ENCODE measurements at places on chromosomes 1 and 21.

DNA sequence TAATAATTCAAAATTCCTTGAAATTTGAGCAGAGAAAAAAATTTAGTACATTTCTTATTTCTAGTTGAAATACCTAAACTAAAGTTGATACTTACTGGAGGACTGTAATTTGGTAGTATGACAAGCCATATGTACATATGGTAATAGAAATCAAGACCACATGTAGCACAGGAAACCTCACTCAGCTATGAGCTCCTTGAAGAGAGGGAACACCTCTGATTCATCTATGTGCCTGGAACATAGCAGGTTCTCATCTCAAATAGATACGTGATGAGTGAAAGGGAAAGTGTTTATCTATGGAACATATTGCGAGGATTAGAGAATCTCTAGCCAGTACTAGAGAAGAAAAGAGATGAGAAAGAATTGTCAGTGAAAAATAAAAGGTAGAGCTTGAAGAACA is 47.9 kb upstream of the GNG4 start:
- DNase-seq = no peak

DNA sequence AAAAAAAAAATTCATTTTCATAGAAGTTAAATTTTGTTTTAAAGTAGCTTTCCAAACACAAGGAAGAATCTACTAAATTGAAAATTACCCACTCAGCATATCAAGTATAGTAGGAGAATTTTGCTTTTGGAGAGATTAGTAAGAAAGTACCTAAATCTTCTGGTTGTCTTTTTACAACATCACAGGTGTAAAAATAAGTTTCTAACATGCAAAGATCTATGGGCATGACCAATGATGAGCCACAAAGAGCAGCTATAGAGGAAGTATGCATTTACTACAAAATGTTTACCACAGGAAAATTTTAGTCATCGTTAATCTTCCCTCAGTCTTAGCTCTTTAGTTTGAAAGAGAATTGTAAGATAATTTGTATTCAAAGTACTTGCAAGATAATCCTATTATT is 28.1 kb downstream of the ANGPTL3 start:
- no peak for DNase-seq

GRCh38 chr1:56481140-56481694 is 98.1 kb downstream of the PLPP3 start:
- DNase-seq = no peak

GRCh38 chr1:103162360-103162759 is 54.0 kb upstream of the COL11A1 start:
- no peak for DNase-seq

DNA sequence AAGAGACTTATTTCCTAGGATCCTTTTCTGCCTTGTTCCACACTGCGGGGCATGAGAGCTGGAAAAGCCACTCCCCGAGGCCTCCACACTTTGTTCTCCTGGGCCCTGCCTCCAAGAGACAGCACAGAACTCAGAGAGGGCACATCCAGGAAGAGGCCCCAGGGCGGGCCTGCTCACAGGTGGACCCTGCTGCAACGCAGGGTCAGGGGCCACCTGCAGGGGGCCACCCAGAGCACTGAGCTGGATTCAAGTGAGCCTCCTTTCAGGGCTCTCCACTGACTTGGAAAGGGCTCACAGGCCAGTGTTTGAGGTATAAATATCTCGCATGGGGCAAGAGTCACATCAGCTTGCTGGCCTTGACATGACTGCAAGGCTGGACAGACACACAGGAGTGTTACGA is 4.8 kb downstream of the RGS16 start:
- DNase-seq = no peak

GRCh38 chr1:36572142-36572715 is 89.5 kb upstream of the CSF3R start:
- no peak for DNase-seq

GRCh38 chr1:17101261-17101660 is 18.0 kb downstream of the PADI2 start:
- no peak for DNase-seq

GRCh38 chr1:234231893-234232276 is 141.4 kb upstream of the COA6 start:
- DNase-seq = no peak

GRCh38 chr1:27961646-27962221 is 2.0 kb downstream of the XKR8 start:
- no peak for DNase-seq

- DNase-seq = no peak
Measured at GRCh38 chr1:46211051-46211450, 7.9 kb downstream of the LURAP1 start.

DNA sequence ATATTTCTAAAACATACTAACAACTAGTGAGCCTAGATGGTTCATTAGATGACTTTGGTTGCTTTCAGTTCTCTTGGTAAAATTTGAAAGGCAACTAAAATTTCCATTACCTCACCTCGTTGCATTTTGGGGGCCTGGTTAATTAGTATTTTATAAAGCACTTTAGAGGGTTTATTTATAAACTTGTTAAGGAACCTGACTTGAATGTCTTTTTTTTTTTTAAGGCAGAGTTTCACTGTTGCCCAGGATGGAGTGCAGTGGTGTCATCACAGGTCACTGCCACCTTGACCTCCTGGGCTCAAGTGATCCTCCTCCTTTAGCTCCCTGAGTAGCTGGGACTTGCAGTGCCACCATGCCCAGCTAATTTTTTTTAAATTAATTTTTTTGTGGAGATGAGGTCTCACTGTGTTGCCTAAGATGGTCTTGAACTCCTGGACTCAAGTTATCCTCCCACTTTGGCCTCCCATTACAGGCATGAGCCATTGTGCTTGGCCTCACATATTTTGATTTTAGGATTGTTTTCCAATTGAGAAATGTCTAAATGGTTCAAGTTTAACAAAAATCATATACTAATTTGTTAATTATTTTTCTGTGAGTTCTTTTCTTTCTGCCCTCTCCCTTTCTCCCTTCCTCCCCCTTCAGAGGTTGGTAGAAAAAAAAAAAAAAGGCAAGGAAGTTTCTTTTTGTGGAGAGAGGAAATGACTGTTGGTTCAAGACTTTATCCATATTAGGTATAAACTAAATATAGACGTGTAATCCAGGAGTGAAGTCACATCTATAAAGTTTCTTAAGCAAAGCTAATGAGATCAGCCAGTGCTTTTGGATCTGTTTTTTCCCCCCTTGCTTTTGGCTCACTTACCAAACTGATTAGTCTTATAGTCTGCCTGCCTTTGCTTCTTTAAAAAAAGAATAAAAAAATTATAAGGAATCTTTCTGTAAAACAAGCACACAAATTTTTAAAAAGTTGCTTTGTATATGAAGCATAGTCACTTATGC is 24.7 kb downstream of the CLIC4 start:
- no peak for DNase-seq

DNA sequence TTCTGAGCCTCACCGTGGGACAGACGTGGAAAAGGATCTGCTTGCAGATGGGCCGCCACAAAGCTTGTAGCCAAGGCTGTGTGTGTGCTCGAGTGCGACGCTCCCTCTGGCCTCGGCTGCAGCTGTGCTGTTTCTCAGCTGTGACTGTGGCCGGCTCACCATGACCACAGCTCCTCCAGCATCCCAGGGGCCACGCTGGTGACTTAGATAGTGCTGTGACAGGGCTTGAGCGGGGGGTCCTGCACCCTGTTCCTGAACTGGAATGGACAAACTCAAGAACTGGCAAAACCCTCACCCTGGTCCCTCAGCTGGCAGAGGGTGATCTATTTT is 17.4 kb upstream of the ACTRT2 start:
- DNase-seq = no peak

GRCh38 chr1:150094734-150095265 is 27.2 kb downstream of the VPS45 start:
- DNase-seq = no peak

DNA sequence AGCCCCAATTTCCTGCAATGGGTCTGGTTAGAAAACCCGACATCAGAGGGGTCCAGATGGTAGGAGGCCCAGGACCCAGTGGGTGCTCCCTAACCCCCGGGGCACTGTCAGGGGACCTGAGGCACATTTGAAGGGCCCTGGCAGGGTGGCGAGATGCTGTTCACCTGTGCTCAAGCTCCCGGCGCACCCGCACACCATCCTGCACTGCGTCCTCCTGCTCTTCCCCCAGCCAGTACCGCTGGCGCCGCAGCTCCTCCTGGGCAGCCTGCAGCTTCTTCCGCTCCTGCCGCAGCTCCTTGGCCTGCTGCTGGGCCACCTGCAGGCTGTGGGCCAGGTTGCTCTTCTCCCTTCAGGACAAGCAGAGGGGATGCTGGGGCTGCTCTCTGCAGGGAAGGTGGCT is 36.0 kb downstream of the RNU1-1 start:
- no peak for DNase-seq

GRCh38 chr1:95281781-95282517 is 47.9 kb downstream of the RWDD3 start:
- DNase-seq = no peak

DNA sequence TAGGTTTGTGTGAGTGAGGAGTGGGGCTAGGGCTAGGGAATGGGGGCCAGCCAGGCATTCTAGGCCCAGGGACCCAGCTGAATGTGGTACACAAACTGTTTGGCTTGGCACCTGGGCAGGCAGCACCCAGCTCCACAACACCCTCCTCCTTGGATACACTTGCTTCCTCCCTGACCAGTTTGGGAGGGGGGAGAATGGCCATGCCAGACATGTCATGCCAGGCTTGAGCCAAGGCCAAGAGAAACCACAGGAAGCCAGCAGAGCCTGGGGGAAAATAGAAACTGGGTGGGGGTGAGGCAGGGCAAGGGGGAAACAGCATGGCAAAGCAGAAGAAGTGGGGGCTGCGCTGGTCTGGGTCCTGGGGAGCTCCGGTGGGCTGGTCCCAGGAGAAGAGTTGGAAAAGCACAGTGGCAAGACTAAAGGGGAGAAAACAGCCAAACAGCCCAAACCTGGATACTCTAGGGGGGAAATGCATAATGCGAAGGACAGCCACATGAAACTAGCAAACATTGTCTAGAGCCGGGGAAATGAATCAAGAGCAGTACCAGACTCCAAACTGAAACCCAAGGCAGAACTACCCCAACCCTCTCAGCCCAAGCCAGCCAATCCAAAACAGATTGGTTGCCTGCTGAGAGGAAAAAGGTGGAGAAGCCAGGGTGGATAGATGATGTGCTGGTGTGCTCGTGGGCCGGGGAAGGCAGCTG is 47.9 kb downstream of the LGR6 start:
- DNase-seq = no peak

DNA sequence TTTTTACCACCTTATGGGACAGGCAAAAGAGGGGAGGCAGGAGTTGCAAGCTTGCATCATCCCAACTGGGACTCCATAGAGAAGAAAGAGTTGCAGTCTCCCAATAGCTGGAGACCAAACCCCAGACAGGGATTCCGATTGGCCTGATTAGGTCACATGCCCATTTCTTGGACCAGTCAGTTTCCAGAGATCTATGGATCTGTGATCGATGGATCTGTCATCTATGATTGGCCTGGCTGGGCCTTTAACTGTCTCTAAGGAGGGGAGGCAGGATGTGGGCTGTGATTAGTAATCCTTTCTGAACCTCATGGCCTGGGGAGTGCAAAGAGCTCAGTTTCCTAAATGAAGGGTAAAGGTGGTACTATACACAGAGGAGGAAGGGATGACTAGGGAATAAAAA is 252.1 kb downstream of the MATN1 start:
- DNase-seq = no peak

DNA sequence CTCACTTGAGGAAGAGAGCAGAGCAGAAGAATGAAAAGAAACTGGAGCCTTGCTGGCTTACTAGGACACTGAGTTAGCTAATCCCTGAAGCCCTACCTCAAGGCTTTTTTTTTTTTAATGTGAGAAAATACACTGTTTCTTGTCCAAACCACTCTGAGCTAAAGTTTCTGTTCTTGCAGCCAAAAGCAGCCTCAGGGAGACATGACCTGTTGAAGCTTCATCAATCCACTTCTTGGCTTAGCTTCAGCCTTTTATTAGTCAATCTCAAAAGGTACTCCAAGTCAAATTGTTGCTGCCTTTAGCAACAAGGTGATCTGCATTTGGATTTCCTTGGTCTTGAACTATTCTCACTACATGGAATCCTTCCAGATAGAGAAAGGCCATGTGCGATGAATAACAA is 33.7 kb downstream of the CCDC185 start:
- DNase-seq = no peak

GRCh38 chr1:74375376-74375775 is 137.0 kb downstream of the LRRC53 start:
- DNase-seq = no peak

GRCh38 chr1:203524152-203524551 is 30.2 kb downstream of the OPTC start:
- DNase-seq = no peak

DNA sequence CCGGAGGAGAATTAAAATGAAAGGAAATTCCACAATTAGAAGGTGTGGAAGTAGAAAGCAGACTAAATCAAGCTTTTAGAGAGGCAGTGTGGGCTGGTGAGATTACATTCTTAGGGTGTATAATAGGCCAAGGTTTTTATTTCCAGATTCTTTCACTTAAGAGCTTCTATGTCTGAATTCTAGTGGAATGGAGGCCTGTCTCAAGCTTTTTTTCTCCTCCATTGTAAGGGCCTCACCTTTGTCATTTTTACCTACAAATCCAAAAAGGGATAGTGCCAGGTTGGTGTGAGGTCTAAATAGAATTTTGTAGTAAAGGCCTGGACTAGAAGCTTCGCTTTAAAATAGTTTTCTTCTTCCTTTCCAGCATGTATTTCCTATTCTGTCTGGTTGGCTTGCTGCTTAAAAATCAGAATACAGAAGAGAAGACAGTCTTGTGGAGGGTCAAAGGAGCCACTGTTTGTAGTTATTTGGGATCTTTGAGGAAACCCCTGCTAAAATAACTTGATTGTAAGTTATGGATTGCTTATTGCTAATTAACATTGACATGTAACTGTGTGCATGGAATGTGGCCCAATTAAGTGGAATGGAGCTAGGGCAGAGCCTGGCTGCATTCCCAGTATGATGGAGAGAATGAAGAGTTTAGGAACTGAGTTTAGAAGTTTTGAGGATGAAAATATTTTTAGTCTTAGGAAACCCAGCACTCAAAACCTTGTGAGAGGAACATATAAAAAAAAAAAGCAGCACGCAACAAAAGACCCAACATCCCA is 162.5 kb upstream of the B3GALT2 start:
- no peak for DNase-seq
